Stimulated activated CD4-positive, alpha-beta T cell treated with anti-CD3 and anti-CD28 coated beads, Interleukin-1b, Interleukin-23, amount 100 ng/mL, for 4 hours (primary cell): ENCODE measurements at places on chromosomes 3 and 15.
A peak's percentile ranks its signal among the peaks of the same experiment; 100 is the strongest.

DNA sequence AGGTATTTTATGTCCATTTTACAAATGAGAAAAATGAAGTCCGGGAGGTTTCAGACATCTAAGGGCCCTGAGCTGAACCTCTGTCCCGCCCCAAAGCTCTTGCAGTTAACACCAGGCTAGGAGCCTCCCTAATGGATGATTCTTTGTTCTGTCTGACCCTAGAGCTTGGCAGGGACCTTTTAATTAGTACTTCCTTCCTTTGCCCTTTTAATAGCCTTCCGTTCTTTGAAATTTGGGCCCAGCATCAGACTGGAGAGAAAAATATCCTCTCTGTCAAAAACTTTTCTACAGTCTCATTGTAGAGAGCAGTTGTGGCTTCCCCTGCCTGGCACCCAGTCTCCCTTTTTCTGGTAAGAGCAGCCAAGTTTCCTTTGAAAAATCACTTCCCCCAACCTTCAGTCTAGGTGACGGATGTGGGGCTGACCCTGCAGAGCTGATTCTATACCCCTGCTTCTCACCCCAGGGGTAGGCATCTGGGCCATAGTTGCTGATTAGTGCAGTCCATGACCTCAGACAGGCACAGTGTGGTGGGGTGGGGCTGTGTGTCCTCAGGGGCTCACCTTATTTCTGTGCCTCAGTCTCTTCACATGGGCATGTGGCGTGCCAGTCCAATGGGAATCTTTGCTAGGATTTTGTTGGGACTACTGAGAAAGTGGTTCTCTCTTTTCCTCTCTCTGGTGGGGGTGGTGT is 220.4 kb downstream of the ADAMTS9 start:
- no peak for DNase-seq

DNA sequence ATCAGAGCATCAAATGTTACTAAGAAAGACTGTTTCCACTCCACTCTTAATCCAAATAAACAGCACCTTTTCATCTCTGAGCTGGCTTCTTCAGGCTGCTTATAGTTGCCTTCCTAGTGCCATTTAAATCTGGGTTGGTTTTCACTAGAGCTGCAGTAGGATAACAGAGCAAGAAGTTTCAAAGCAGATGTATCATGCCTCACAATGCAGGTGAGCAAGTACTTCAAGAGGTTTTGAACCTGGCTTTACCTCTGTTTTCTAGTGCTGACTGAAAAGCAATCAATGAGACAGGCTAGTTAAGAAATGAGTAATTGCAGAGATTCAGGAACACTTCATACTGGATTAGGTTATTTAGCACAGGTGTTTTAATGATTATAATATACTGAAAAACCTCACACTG is 147.7 kb upstream of the SATB1 start:
- no peak for DNase-seq

DNA sequence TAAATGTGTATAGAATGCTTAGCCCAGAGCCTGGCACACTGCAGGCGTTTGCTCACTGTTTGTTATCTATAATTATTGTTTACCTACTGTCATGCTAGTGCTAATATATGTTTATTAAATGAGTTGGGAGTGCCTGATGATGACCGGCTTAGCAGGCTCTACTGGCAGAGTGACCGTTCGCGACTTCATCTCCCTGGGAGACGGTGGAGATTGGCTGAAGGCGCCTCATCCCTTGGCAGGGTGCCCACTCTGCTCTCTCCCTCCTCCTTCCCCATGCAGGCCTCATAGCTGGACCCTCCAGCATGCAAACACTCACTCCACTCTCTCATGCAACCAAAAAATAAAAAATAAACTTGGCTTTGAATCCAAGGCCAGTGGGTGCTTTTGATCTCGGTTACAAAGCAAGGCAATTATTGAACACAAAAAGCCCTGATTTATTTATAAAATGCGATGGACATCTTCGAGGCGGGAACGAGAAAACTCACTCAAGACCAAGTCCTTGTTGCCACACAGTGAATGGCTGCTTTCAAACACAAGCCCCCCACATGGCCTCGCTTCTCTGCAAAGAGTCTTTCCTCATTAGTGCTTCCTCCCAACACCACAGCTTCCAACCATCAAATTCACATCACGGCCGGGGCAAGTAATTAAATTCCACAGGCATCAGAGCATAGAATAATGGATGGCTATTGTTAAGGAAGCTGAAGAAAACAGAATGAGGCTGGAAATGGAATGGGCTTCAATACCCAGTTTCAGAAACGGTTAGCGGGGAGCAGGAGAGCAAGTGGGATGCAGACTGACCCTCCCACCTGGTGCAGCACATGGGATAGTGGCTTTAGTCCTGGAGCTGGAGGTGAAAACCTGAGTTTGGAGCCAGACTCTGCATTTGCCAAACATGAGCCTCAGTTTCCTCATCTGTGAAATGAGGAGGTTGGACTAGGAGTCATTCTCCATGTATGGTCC is 135.7 kb upstream of the RAD18 start:
- no peak for DNase-seq

- no peak for DNase-seq
These were observed 298.4 kb downstream of the SATB1 start for GRCh38 chr3:18126772-18127171.

DNA sequence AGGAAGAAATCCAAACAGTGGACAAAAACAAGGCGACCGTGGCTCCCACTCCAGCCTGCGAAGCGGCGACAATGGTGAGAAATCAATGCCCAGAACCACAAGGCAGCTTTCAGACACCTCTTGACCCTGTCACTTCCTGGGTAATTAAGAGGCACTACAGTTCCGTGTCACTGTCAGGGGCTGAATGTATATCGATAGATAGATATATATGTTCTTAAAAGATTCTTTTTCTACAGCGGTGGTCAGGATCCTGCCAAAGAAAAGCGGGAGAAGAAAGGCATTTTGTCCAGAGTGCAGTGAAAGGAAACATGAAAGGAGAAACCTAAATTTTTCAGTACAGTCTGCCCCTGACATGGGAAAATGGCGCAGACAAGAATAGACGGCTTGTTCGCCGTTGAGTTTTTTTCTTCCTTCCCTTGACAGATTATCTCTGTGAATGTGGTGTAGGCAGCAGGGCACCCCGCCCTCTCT is 56.2 kb upstream of the HES1 start:
- DNase-seq: no peak

DNA sequence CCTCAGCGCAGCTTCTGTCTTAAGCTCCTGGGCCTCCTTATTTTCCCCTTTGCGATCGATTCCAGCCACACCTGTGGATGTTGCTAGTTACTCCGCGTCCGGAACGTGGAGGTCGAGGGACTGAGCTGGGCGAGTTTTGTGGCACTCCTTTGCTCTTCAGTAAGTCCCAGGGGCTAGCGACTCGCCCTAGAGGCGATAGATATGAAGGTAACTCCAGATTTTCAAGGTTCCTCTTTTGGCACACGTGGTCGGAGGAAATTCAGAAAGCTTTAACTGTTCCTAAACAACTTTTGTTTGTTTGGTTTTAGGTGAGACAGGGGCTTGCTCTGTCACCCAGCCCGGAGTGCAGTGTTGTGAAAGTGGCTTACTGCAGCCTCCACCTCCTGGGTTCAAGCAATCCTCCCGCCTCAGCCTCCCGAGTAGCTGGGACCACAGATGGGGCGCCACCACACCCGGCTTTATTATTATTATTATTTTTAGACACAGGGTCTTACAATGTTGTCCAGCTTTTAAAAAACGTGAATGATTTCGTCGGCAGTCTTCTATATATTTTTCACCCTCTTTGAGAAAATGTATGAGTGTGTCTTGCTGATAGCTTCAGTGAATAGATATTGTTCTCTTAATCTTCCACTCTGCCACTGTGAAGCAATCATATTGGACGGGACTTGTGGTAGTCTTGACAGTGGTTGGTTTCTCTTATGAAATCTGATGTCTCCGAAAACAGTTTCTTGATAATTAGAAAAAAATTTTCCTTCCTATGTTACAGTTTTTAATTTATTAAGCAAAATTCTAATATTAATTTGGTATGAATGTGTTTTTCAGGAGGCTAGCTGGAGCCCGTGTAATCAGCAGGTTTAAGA is 785 bp downstream of the MFSD1 start:
- DNase-seq: no peak

DNA sequence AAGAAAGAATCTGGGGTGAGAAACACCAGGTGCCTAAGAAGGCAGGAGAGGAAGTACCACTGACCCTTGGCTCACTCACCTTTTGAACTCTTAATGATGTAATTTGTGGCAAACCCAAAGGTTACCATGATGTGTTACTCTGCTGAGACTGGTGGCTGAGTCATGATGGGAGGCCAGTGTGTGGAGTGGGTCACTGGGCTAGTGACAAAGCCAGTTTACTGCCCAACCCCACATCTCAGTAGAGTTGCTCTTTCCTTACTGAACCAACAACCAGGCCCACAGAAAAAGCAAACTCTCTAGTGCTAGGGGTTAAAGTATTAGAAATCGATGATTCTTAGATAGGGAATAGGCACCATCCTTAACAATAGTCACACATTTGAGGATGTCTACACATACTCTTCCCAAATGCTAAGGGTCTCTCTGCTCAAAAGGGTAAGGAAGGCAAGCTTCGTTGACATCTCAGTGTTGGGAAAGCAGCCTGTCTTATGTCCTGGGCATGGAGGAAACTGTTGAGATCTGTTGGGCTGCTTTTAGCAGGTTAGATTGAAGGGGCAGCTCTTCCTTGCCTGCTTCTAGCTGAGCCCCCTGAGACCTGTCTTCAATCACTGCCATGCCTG is 3.1 kb downstream of the RBP2 start:
- DNase-seq: no peak

DNA sequence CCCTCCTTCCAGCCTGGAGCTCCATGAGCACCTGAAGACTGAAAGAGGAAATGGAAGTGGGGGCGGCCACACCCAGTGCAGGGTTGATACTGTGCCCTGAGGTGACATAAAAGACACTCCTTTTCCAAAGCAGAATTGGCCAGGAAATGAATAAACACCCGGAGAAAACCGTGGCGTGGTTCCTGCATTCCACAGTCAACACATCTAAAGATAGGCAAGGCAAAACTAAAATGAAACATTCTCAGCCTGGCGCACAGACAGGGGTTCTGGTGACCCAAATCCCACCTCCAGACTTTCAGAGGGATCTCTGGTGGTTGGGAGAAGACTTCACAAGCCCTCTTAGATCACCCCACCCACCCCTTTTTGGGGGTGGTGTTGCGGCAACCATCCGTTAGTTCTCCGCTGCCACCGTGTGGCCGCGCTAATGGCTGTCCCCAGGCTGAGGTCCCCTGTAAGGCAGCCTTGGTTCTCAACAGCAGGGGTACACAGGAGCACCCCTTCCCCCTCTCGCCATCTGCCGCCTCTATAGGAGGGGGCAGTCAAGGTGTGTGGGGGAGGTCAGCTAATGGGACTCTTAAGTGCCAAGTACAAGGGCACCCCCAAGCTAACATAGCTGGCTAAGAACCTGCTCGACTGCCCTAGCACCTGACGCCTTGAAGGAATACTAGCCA is 2.5 kb upstream of the MST1R start:
- DNase-seq: peak; percentile 22
